ENCODE measurements at places on chromosomes 6 and 20. TPM values are rescaled to one million over a fixed set of nuclear protein-coding genes. Genes with fewer than 3 reads are reported as not detected.

GRCh38 chr20:33444797-33445560 is 1.4 kb upstream of the SNTA1 start:
- DNase-seq = no peak

DNA sequence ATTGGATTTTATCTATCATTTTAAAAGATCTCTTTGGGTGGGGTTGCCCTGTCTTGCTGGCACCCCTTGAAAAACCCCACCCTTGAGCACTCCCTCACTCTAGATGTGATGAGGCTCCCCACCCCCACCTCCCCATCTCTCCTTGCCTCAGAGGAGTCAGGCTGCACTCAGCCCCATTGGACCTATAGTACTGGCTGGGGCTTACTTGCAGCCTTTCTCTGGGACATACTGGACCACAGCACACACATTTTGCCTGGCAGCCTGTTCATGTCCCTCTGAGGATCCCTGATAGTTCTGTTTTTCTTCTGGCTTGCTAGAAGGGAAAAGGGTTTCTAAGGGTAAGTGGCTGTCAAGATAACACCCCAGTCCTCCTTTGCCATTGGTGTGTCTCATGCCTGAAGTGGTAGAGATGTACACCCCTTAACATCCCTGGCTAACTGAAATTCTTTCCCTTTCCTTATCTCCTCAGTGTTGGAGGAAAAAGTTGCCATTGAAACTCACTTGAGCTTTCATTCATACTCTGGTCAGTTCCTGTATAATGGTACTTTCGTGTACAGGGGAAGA is 553.4 kb upstream of the CITED2 start:
- no peak for DNase-seq

DNA sequence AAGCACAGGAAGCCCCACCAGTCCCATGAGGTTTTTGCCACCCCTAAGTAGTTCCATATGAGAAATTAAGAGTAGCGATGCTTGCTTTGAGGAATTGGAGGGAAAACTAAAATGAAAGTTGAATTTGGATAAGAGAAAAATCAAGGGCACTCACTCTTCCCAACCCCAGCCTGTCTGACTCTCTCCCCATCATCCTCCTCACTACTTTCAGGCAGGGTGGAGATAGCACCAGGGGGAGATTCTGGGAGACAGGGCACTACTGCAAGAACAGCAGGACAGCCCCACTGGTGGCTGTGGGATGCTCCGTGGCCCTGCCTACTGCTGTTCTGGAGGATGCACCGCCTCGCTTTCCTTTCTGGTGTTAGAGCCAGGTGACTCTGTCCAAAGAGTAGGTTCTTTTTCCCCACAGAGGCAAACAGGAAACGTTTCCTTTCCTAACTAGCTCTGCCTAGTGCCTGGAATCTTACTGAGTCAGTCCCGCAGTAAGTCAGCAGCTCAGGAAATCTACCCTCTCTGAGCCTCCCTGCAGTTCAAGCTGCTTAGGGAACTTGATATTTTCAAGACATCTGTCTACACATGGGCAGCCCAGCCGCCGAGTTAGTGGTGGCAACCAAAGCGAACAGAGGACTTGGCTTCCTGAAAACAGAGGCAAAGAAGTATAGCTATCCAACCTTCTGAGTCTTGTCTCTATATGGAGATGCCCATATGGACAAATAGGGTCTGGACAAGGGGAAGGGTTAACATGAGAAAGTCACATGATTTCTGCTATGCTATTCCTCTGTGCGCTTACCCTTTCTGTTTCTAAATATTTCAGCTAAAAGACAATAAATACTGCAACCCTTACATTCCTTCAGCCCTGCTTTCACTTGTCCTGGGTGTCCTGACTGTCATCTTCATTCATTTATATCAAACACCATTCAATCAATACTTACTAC is 11.4 kb downstream of the HLA-E start:
- DNase-seq = peak; percentile 45

DNA sequence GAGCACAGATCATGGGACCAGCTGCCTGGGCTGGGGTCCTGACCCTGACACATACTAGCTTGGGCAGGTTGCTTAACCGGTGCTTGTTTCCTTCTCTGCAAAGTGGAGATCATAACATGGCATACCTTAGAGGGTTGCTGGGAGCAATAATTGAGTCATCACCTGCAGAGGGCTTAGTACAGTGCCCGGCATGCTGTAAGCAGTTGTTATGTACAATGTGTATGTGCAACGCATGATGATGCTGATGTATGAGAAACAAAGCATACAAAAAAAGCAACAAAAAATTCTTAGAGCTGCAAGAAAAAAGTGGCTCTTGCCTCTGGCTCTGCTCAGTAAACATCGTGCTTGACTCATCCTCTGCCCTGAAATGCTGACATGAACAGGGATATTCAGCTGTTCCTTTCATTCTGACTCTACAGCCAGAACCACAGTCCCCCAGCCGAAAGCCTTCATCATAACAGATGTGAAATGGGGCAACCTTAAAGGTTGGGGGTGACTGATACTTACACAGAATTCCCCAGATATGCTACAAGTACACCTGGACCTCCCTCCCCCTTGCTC is 91.7 kb downstream of the CLIC5 start:
- DNase-seq = peak; percentile 81

MYCT1 gene
- total RNA-seq = under 0.01 TPM
